HL-60 (cell line): ENCODE measurements at places on chromosomes 13 and 19.

DNA sequence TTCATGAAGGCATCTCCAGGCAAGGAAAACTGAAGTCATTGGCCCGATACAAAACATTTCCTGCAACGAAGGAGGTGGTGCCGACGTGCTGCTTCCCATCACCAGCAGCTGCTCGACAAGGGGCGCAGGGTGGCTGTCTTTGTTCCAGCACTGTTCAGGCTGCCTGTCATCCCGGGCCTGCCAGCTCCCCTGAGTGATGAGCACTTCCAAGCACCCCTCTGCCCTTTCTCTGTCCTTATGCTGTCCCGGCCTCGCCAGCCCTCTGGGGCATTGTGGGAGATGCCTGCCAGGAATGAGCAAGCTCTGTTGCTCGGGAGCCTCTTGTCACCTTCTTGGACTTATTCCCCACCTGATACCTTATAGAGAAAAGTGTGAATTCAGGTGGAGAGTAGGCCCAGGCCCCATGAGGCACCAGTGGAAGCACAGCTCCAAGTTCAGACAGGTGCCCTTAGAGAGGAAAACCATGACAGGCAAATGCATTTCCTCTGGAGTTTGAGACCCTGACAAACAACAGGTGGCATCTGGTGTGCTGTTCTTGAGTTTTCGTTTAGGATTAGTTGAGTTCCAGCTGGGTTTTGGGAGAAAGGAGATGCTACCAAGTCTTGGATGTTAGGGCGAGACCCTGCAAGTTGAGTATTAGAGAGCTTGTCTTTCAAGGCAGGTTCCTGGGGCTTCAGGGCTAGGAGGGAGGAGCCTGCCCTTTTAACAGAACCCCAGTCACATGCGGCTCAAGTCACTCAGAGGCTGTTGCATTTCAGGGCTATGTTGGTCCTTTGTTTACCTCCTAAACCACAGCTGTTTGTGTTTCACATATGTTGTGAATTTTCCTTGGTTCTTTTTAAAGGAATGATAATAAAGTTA lies 21.4 kb downstream of the BBC3 start:
- DNase-seq: no peak

DNA sequence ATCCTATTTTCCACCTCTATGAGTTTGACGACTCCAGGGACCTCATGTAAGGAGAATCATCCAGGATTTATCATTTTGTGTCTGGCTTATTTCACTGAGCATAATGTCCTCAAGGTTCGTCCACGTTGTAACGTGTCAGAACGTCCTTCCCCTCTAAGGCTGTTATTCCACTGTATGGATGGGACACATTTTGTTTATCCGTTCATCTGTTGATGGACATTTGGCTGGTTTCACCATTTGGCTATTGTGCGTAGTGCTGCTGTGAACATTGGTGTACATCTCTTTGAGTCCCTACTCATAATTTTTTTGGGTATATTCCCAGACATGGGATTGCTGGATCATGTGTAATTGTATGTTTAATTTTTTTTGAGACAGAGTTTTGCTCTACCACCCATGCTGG lies 21.5 kb downstream of the CRTC1 start:
- no peak for DNase-seq

DNA sequence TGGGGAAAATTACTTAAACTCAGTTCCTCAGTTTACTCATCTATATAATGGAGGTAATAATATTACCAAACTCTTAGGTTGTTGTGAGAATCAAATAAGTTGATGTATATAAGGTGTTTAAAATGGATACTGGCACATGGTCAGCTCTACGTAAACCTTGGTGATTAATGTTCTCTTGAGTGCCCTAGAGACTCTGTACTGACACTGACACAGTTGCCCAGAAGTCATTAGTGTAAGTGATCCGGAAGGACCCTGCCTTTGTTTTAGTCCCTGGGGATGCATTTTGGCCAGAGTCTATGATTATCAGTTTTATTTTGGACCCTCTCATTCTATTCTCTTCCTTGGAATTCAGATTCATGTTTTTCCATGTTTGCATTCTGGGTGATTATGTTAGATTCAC lies 31.9 kb downstream of the CHST8 start:
- DNase-seq: no peak

- no peak for DNase-seq
Measured at GRCh38 chr13:34431827-34432581, 510.1 kb upstream of the NBEA start.

DNA sequence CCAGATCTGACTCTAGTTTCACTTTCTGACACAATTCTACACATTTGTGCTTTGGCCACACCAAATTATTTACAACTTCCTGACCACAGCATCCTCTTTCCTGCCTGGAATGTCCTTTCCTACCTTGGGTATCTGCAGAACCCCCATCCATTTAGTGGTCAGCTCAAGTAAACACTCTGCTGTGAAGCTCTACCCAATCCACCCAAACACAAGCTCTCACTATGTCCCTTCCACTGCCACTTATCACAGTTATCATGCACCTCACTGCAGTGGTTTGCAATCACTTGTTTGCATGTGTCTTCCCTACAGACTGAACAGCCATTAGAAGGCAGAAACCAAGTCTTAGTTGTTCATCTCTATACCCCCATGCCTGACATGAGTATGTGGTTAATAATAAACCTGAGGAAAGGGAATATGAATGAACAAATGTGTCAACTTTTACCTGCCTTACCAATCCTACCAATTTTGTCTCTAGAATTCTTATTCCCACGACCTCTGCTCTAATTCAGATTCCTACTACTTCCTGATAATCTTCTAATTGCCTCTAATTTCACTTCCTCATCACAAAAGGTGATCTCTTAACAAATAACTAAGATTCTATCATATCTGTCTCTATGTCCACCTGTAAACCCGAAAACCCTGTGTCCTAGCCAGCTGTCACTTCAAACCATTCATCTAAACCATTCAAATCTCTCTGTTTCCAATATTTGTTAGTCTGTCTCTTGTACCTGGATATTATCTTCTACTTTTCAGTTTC lies 25.1 kb downstream of the LNX2 start:
- no peak for DNase-seq

DNA sequence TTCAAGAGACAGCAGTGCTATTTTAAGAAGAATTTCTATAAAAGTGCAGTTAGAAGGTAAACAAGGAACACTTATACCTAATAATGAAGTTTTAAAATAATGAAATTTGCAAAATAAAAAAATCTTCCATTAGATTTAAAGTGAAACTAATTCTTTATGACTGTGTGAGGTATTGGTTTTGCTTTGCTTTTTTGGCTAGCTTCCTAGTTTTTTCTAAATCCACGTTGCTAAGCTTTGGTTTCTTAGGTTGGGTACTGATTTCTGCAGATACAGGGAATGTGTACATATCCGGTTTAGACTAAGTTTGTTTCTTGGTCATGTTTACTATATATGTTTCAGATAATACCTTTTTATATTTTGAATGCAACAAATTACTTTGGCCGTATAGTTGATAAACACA lies 59.8 kb downstream of the SLC7A9 start:
- DNase-seq: no peak

DNA sequence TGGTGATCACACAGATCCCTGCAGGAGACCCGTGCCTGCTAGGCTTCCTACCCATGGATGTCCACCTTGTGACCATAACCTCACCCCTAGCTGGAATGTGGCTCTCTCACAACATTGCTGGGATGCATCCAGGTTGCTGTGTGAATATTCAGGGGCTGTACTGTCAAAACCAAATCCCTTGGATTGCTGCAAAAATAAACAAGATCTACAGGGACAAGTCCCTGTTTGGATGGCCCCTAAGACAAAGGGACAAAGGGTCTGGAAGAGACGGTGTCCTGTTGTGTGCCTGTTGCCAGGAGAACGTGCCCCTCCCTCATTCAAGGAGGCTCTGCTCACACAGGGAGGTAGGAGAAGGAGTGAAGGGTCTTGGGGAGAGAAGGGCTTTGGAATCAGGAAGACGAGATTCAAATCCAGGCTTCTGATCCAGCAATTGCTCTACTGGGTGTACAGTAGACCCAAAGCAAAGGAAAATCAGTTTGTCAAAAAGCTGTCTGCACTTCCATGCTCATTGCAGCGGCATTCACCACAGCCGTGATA lies 89.2 kb upstream of the WASF3 start:
- DNase-seq: no peak

GRCh38 chr13:27476943-27477703 lies 26.8 kb upstream of the MTIF3 start:
- peak; percentile 24 for DNase-seq

- DNase-seq: no peak
Measured at GRCh38 chr13:33202644-33203169, 82.8 kb downstream of the STARD13 start.

DNA sequence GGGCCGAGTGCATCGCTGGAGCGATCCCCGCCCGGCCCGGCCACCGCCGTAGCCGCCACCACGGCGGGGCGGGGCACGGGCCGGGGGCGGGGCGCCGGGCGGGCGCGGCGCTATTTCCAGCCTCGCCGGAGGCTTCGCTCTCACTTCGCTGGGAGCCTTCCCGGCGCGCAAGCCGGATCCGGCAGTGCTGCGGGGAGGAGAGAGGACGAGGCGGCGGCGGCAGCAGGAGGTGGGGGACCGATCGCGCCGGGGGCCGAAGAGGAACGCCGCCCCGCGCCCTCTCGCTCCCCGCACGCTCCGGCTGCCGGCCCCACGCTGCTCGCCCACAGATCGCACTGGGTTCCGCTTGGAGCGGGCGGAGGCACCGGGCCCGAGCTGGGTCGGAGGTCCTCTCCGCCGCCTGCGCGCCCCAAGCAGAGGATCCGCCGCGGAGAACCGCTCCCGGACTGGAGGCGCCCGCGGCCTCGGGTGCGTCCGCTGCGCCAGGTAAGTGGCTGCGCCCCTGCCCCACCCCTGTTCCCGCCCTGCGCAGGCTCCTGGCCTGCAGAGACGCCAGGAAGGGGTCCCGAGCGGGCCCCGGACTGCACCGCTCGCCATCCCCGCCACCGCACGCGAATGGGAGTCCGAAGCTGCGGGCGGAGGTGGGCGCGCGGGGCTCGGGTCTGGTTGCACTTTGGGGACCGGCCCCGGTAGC lies at the start of gene CHST8:
TSS of gene CHST8 (plus strand) at position 143 of the 694 bp plus-strand sequence. CDS start 67,309 bp downstream, outside the sequence.
- no peak for DNase-seq

DNA sequence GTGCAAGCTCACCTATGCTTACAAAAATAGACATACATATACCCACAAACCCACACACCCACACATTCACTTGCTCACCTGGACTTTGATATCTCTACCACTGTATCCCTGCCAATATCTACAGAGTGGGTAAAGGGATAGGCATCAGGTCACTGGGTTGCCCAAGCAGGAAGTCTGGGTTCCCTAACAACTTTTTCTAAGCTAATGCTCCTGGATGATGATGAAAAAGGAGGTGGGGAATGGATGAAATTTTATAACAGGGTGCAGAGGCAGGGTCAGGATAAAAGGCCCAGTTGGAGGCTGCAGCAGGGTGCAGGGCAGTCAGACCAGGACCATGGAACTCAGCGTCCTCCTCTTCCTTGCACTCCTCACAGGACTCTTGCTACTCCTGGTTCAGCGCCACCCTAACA lies at the start of gene CYP2B6:
TSS of gene CYP2B6 (plus strand) at position 311 of the 410 bp plus-strand sequence. CDS start at position 335, 24 bp downstream.
- no peak for DNase-seq

DNA sequence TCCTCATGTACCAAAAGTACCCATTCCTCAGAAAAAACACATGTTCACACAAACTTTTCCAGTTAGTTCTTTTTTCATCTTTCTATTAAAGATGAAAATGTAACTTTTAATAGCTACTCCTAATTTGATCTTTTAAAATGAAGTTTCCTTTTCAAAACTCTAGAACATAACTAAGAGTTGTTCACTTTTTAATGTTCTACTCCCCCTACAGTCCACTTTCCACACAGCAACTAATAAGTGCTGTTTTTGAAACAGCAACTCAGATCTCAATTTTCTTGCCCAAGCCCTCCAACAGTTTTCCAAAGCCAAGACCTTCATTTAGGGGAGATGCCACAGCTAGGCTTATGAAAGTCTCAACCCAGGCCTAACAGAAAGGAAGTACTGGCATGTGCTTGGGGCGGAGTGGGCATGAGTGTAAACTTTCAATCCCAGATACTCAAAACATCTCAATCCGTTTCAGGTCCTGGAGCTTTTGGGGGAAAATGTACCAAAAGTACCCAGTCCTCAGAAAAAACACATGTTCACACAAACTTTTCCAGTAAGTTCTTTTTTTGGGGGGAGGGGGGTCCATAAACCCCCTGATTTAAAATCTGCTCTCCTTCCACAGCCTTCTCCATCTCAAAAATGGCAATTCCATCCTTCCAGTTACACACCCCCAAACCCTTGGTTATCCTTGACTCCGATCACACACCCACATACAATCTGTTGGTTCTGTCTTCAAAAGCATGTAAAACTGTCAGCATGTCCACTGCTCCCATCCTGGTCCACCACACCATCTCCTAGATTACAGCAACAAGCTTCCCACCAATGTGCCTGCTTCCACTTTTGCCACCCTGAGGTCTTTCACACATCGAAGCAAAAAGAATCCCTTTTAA lies 2.0 kb downstream of the FBL start:
- DNase-seq: peak; percentile 49

GRCh38 chr19:3113100-3114017 lies 19.2 kb downstream of the GNA11 start:
- no peak for DNase-seq

DNA sequence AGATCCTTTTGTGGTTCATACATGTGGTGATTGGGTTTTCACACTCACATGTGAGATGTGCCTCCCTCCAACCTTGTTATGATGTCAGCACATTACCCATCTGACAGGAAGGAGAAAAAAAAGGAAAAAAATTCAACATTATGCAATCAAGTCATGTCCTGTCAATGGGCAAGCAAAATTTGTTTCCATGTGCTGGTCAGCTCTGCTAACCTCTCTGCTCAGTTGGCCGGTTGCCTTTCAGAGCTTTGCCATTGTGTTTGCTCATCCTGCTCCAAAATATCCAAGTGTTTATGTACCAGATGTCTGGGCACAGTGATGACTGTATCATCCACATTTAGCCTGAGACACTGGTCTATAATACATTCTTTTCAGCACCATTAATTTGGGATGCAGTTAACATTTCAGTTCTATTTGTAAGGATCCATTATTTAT lies 27.0 kb upstream of the METTL21C start:
- no peak for DNase-seq

- peak; percentile 66 for DNase-seq
Measured at GRCh38 chr13:46173656-46174055, 8.3 kb downstream of the LCP1 start.

GRCh38 chr13:107124129-107124718 lies 556.3 kb upstream of the ARGLU1 start:
- DNase-seq: no peak

GRCh38 chr19:55096061-55096701 lies 20.5 kb downstream of the EPS8L1 start:
- no peak for DNase-seq

DNA sequence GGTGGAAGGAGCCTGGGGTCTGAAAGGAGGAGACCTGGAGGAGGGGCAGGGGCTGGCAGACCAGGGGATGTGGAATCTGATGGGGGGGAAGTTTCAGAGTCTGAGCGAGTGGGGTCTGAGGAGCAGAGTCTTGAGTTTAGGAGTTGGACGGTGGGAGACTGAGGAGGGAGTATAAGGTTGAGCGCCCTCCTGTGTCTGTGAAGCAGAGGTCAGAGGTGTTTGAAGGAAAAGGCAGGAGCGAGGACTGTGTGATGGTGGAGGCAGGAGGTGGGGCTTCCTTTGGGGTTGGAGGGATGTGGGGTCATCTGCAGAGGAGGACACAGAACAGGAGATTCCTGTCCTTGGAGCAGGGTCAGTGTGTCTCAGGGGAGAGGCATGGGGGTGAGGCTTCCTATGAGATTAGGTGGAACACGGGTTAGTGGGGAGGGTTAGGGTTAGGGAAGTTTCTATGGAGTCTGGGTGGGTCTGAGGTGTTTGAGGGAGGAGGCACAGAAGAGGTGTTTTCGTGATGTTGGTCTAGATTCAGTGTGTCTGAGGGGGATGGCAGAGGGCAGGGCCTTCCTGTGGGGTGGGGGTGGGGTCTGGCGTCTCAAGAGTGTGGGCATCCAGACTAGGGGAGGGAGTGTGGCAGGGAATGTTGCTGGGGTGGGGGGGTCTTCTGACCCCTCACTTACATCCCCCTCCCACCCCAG lies 8.3 kb downstream of the RYR1 start:
- DNase-seq: peak; percentile 23

- no peak for DNase-seq
Measured at GRCh38 chr13:99854366-99854765, 117.2 kb downstream of the ZIC5 start.
